ENCODE measurements at places on chromosomes 6 and 20.

- DNase-seq = no peak
Observed at GRCh38 chr6:136102991-136103688, 147.0 kb downstream of the MTFR2 start.

- no peak for DNase-seq
Observed at GRCh38 chr6:170445971-170446370, 107.1 kb downstream of the PSMB1 start.

DNA sequence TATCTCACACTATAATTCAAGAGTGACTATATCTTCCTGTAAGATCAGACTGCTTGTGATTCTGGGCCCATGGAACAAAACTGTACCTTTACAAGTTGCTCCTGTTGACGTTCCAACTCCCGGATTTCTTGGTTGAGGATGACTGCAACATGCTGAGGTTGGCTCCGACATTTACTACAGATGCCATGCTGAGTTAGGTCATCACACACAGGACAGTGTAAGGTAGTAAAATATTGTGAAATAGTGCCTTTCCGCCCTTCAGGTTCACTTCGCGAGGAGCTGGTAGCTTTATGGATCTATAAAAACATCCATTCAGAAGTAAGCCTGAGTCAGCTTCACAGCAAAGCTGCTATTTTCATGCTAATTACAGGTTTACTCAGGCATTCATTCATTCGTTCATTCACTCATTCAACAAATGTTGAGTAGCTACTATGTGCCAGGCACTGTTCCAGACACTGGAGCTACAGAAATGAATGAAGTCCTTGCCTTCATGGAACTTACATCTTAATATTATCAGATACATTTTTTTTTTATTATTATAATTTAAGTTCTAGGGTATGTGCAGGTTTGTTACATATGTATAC is 175.7 kb downstream of the REV3L start:
- no peak for DNase-seq

GRCh38 chr6:11224252-11224965 is 8.1 kb downstream of the NEDD9 start:
- DNase-seq = no peak

DNA sequence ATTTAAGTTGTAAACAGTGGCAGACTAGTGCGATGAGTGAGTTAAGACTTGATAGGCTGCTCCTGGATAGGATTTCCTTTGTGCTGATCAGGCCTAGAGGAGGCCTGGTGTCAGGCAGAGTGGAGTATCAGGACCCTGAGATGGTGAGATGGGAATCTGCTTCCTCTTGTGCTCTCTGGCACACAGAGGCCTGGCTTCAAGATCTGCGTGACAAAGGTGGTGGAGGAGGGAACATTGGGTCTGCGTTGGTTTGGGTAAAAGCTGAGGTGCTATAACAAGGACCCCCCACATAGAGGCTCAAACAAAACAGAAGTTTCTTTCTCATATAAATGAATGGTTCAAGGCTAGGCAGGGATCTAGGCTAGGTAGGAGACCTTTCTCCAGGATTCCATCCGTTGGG is 20.3 kb downstream of the SCAND1 start:
- no peak for DNase-seq

DNA sequence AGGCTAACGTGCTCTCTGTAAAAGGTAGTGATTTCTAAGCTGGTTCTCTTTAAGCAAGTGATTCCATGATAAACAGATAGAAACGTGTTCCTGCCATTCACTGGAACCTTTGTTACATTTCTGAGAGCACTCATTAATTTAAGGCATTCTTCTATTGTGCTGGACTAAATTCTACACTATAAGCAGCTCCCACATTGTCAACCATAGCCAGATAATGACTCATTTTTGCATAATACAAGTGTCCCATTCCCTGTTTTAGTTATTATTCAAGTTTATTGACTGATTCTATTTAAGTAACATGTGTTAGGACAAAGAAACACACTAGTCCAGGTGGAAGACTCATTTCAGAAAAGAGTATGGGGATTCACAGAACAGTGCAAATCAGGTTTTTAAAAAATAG is 13.5 kb upstream of the XRN2 start:
- no peak for DNase-seq

- no peak for DNase-seq
Observed at GRCh38 chr20:11281240-11281639, 607.4 kb upstream of the JAG1 start.

DNA sequence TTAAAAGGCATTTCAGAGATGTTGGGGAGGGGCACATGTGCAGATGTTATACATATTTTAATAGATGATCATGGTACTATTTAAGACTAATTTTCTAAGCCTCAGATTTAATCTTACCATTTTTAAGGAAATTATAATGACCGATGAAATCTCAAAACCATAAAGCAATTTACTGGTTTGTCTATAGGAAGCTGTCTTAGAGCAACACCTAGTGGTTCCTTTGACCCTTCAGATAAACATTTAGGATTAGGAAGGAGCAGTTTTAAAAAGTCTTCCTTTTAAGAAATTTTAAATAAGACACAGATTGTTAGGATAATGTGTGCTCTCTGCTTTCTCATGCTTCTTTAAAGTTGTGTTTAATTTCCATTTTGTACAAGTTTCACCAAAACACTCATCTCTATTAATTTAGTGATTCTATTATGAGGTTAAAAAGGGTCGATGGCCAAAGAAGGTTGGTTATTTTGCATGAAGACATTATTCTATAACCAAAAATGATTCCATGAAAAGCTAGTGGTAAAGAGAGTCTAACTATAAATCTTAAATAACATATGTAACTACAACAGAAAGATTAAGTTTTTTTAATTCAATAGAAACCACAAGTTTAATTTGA is 376.4 kb downstream of the HACE1 start:
- peak; percentile 88 for DNase-seq

- no peak for DNase-seq
Observed at GRCh38 chr6:7213416-7213815, 99.6 kb downstream of the SSR1 start.

DNA sequence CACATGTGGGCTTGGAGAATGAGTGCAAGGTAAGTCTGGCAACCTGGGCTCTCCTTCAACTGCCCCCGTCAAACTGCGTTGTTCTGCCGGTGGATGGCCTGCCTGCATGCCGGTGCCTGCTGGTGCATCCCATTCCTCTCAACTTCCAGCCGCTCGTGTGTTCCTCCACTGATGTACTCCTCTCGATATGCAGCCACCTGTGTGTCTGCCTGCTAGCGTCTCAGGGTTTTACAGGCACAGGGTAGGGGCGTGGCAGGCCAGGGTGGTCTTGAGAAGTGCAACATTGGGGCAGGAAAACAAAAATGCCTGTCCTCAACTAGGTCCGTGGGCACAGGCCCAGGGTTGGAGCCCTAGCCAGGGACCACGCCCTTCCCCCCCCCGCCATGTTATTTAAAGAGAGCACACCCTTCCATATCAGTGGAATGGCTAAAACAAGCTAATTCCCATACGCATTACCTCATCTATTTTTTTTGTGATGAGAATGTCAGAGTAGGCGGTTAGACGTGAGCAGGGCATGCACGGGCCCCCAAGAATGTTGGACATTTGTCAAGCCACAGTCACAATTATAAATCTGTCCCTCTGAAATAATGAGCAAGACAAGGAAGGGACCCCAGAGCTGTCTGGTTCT is 33.2 kb downstream of the SERPINB6 start:
- DNase-seq = no peak

GRCh38 chr6:38976801-38977500 is 71.6 kb upstream of the GLP1R start:
- DNase-seq = no peak

GRCh38 chr6:7505189-7505699 is 36.2 kb upstream of the DSP start:
- DNase-seq = peak; percentile 60

GRCh38 chr6:167129562-167129961 is 6.7 kb downstream of the CCR6 start:
- DNase-seq = no peak

DNA sequence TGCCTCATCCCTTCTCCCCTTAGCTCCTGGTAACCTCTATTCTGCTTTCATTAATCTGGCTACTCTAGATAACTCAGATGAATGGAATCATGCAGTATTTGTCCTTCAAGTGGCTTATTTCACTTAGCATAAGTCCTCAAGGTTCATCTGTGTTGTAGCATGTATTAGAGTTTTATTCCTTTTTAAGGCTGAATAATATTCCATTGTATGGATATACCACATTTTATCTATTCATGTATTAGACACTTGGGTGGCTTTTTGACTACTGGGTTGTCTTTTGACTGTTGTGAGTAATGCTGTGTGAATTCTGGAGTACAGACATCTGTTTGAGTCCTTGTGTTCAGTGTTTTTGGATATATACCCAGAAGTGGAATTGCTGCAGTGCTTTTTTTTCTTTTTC is 58.4 kb downstream of the PHF20 start:
- no peak for DNase-seq

DNA sequence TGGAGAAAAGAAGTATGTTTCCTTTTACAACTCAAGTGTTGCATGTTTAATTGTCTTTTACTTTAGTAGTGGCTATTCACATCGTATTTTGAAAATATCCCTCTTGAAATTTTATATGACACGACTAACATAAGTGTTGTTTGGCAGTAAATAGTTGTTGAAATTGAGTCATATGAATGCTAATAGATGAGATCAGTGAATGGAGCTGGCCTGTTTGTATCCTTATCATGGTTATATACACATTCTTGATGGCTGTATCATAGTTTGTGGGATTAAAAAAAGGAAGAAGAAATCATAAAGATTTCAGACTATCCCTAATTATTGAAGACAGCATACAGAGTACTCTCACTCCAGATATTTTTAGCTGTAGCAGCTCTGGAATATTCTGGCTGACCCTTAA is 8.2 kb upstream of the RAE1 start:
- no peak for DNase-seq

GRCh38 chr20:17442588-17442987 is 88.6 kb downstream of the BFSP1 start:
- DNase-seq = no peak

GRCh38 chr6:32060966-32061655 is 22.9 kb downstream of the CYP21A2 start:
- DNase-seq = no peak

- no peak for DNase-seq
Observed at GRCh38 chr6:26362836-26363220, 2.2 kb upstream of the BTN3A2 start.

DNA sequence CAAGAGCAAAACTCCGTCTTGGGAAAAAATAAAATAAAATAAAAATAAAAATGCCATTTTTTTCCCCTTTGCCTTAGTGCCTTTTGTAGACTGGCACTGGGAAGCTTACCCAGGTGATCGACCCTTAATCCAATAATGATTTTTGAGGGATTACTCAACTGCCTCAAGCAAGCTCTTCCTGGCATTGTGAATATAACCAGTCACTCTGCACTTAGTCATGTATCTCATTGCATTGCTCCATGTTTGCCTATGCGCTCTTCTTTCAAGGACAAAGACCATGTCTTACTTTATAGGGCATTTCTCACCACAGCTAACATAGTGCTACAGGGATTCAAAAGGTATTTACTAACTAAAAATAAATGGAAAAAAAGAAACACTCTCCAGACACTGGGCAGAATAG is 13.0 kb downstream of the GFOD1 start:
- no peak for DNase-seq

- DNase-seq = no peak
Observed at GRCh38 chr20:973785-974194, 28.3 kb downstream of the RSPO4 start.

DNA sequence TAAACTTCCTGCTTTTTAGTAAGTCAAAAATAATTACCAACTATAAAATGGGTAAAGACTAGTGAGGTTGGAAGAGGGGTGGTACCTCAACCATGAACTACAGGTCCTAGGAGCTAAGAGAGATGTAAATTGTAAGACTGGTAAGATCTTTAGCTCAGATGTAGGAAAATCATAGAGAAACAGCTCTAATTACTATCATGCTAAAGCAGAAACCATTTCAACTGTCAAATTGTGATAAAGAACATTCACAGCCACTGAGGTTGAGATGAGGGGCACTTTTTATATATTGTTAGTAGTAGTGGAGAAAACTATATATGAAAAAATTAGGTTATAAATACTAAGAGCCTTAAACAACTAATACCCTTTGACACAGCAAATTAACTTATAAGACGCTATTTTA is 20.0 kb downstream of the CDK19 start:
- DNase-seq = no peak

- peak; percentile 81 for DNase-seq
Observed at GRCh38 chr6:32912951-32913350, 27.9 kb downstream of the HLA-DMB start.

- DNase-seq = no peak
Observed at GRCh38 chr20:481167-481566, 18.8 kb upstream of the TBC1D20 start.

GRCh38 chr6:55826941-55827340 is 48.4 kb downstream of the BMP5 start:
- DNase-seq = no peak

DNA sequence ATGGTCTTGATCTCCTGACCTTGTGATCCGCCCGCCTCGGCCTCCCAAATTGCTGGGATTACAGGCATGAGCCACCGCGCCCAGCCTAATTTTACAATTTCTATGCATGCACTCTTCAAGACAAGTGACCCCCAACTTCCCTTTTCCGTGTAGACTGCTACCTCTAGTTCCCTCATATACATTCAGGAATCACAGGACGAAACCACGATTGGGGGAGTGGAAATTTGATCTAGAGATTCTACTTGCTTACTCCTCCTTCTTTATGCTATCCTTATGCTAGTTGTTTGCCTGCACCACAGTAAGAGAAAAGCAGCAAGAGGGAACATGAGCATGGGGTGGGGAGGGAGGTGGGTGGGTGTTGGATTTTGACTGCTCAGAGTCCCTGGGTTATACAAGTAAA is 34.9 kb downstream of the OSTM1 start:
- no peak for DNase-seq

- no peak for DNase-seq
Observed at GRCh38 chr6:135105710-135106109, 51.1 kb upstream of the HBS1L start.

GRCh38 chr6:111872401-111873177 is 663 bp downstream of the FYN start:
- DNase-seq = no peak

DNA sequence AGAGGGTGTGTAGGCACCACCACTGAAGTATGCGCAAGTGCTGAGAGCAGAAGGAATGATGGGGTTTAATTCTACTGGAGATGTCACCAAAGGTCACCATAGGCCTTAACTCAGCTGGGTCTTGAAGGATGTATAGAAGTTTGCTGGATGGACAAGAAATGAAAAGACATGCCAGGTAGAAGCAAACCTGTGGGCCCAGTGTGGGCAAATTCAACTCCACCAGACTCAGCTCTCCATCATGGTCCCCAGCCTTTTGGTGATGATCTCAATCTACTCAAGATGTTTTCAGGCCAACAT is 124.5 kb downstream of the SNX5 start:
- DNase-seq = no peak

DNA sequence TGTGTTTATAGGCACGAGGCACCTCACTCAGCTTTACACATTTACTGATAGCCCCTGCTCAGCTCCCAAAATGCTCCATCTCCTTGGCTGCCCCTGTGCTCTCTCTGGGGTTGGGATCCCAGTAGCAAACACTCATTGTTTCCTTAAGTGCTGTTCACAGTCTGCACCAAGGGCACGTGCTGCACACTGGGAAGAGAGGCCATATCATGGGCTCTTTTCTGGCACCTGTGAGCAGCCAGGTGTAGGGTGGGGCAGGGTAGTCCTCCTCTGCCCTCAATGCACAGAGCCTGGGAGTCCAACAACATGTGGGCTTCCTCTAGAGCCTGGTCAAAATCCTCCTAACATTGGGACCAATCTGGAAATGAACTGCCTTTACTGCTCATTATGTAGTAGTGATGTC is 67.9 kb downstream of the BANF2 start:
- no peak for DNase-seq

Data from spinal cord (tissue), 10 donors.